Stimulated activated CD4-positive, alpha-beta T cell treated with anti-CD3 and anti-CD28 coated beads, Interleukin-4, amount 100 ng/mL, for 4 hours (primary cell): ENCODE measurements at places on chromosomes 7 and 10.
A peak's percentile ranks its signal among the peaks of the same experiment; 100 is the strongest.

GRCh38 chr10:44010873-44011602, 362.4 kb upstream of the ZNF32 start:
- DNase-seq = no peak

DNA sequence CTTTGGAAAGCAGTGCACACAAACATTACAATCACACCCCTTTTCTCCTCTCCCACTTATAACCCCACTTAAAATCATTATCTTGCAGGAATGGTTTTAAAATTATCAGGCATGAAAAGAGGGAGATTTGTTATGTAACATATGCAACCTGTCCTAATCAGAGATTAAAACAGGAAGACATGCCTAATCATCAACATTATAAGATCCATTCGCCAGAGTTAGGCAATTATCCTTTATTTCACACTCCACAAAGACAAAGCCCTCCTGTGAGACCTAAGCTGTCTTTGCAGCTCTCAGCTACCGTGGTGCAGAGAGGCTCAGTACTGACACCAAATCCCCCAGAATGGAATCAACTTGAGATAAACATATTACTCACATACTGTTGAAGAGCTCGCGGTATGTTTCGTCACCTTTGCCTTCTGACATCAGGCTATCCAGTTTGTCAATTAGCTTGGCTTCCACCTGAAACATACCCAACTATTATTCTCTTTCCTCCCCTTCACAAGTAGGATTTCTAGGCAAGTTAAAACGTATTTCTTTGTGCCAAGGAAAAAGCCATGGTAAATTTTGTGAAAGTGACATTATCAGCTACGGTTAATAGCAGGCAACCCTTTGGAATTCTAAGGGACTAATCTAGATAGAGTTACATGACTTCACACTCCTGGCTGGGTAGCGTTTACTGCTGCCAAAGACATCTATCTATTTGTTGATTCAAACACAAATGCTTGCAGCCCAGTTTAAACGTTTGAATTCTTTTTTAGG, 226.2 kb upstream of the IMMP2L start:
- DNase-seq = no peak

GRCh38 chr7:117907049-117907640, 33.9 kb upstream of the CTTNBP2 start:
- no peak for DNase-seq

DNA sequence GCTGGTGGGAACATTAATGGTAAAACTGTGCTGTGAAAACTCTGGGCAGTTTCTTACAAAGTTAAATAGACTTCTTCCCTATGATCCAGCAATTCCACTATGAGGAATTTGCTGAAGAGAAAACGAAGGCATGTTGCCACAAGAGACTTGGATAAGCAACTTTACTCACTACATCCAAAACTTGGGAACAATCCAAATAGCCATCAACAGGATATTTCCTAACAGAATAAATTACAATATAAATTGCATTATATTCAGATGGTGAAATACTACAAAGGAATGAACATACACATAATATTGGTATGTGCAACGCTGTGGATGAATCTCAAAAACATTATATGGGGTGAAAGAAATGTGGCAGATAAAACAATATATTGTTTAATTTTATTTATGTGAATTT, 21.4 kb upstream of the MKI67 start:
- no peak for DNase-seq

GRCh38 chr10:5976512-5977470, 552 bp downstream of the IL15RA start:
- DNase-seq = peak; percentile 51

DNA sequence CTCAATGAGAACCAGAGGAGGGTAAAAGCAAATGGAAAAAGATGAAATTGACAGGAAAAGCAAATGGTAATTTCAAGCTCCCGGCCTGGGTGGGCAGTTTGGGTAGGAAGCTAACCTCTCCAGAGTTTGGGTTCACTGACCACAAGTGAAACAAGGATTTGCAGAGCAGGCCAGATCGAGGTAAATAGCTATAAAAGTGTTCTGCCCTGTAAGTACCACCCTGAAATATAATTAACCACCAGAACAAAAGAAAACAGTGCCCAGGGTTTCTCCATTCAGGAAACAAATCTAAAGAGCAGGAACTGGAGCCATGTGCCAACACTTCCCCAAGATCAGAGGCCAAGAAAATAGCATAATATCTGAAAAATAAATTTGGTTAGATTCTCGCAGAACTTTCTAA, 276.7 kb upstream of the MEOX2 start:
- no peak for DNase-seq

GRCh38 chr7:100157334-100158228, 942 bp downstream of the TRAPPC14 start:
- DNase-seq = no peak

DNA sequence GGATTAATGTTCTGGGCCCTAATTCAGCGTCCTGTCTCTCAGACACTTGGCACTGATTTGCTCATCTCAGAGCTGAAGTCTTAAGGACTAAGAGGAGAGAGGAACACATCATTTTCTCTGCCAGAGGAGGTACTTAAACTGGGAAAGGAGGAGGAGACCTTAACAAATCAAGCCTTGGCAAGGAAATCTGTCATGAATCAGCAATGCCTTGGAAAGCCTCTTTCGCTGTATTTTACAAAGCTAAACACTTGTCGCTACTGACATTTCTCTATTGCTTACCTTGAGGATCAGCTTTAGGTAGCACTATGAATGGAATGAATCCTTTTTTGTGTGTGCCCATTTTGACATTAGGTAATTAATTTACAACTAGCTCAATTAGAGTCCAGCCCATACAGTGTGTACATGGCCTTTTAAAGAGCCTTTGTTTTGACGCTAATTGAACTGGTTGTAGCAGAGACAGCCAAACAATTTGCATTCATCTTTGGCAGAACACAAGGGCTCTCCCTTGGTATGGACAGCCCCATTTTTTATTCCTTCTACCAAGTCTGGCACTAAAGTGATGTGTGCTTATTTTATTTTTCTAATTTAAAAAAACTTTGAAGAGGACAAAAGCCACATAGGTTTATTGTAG, 37.4 kb downstream of the AUTS2 start:
- no peak for DNase-seq

- DNase-seq = no peak
Observed at GRCh38 chr7:50970092-50970491, 187.4 kb upstream of the GRB10 start.

DNA sequence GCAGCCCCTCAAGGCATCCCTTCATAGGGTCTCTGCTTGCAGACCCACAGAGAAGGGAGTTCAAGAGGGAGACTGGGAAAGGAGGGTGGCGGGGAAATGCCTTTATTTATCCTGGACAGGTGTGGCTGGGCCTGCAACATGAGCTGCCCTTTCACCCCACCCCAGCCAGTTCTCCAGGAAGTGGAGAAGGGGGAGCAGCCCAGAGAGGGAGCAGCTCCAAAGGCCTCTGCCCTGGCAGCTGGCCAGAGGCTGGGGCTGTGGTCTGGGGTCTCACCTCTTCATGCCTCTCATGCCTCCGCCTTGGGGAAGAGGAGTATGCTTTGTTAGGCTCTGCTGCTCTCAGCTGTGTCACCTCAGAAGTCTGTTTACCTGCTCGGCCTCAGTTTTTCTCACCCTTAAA, 3.1 kb downstream of the LDB3 start:
- no peak for DNase-seq

GRCh38 chr7:23811540-23811939, 101.5 kb downstream of the STK31 start:
- DNase-seq = no peak

GRCh38 chr10:97336942-97337831, 2.7 kb upstream of the FRAT2 start:
- no peak for DNase-seq

GRCh38 chr10:34776090-34776690, 38.9 kb downstream of the PARD3 start:
- DNase-seq = no peak

- DNase-seq = no peak
Observed at GRCh38 chr7:25381818-25382589, 153.7 kb upstream of the NPVF start.

DNA sequence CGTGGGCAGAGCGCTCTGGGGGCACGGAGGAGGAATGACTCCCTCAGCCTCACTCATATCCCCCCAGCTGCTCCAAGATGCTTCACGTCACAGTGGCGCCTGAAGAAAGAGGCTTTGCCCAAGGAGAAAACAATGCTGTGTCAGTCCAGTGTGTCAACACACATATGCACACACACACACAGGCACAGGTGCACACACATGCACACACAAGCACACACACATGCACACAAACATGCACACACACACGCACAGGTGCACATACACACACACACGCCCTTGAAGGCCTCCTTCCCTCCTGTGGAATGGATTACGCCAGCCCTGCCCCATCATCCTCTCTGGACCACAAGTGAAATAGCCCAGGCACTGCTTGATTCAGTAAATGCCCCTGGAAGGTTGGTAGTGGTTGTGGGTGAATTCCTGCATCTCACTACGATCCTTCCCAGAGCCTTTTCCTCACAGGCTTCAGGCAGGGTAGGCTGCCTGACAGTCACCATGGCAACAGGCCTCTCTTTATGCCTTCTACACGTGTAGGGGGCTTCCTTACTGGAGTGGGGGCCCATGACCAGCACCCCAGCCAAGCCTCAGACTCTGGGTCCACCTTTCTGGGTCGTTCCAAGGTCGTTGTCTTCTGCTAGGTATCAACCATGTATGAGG, 371.5 kb upstream of the PODXL start:
- no peak for DNase-seq

DNA sequence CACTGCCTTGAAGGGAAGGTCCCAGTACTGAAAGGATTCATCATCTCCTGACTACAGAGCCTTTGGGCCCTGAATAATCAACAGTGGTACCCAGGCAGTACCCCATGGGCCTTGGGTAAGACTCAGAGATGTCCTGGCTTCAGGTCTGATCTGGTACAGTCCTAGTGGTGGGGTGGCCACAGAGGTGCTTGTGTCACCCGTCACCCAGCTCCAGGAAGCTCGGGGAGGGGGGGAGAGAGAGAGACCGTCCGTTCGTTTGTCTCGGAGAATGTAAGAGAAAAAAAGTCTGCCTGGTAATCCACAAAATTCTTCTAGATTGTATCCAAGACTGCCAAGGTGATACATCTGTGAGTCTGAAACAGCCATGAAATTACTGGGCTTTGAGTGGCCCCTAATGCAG, 381.3 kb downstream of the PTPRN2 start:
- DNase-seq = no peak

DNA sequence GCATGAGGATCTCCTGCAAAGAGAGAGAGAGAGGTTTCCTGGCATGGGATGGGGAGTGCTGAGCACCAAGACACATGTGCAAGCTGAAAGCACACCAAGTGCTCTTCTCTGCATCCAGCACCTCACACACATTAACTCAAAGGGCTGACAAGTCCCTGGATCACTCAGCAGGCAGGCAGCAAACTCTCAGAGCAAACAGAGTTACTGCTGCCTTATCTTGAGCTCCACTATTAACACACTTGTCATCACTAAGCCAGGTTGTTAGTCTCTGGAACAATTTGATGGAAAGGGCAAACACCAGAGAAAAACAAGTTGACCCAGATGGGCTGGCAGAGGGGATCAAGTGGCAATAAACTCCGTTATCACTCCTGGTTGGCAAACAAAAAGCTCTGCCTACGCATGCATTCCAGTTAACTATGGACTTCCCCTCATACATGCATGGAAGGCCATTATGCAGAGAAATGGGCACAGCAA, 349.9 kb downstream of the KCNMA1 start:
- DNase-seq = no peak

DNA sequence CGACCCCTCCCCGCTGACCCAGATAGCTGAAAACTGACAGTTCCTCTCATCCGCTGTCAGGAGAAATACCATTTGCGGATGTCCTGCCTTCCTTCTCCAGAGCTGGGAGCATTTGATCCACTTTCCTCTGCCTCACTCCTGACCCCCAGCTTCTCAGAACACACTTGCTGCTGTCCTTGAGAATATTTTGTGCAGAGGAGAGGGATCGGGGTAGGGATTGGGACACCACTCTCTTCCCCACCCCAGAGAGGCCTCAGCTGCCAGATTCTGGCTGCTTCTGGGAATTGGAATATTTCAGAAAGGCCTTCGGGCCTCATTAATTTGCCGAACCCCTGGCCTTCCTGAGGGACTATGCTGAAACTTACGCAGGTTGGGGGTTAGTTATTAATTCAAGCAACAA, 97.0 kb downstream of the C10orf105 start:
- no peak for DNase-seq

GRCh38 chr10:118913825-118914224, 115.7 kb upstream of the NANOS1 start:
- no peak for DNase-seq

GRCh38 chr10:88676283-88677060, 12.2 kb downstream of the LIPF start:
- no peak for DNase-seq

- no peak for DNase-seq
Observed at GRCh38 chr7:90564455-90564854, 31.7 kb upstream of the CDK14 start.

- DNase-seq = peak; percentile 41
Observed at GRCh38 chr10:101354328-101355071, 535 bp downstream of the BTRC start.

DNA sequence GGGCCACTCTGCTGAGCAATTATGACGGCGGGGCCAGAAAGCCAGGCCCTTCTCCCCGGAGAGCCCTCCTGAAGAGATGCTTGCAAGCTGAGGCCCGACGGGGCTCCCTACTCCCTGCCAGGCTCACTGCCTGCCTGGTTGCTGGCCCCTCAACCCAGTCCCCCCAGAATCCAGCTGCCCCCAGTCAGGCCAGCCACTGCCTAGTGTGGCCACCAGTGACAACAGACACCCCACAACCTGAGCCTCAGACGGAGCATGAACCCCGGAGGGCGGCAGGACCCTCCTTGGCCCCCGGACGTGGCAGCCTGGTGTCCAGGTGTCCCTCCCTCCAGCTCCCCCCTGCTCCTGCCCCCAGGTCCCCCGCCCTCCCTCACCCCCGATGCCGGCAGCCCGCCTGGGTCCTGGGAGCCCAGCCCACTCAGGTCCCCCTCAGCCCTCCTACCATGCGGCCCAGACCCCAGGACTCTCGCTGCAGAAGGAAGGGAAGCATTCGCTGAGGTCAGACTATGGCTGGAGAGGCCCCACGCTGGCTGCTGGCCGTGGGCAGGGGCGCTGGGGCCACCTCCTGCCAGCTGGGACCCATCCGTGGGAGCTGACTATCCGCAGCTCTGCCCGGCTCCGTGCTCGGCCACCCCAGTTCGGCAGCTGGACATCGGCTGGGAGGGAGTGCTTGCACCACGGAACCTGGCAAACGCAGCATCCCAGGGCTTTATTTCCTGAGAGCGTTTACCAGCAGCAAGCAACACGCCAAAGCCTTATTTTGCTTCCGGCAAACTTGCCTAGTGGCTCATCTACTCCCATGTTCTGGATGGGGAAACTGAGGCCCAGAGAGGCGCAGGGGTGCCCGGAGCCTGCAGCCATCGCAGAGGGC, 89.8 kb downstream of the UNCX start:
- no peak for DNase-seq

- no peak for DNase-seq
Observed at GRCh38 chr10:17954861-17955260, 3.1 kb downstream of the SLC39A12 start.

- no peak for DNase-seq
Observed at GRCh38 chr7:83478616-83479015, 170.3 kb downstream of the SEMA3E start.

GRCh38 chr7:44973610-44974401, 5.0 kb downstream of the MYO1G start:
- peak; percentile 51 for DNase-seq
